Kidney tubule cell (primary cell): ENCODE measurements at places on chromosomes 3 and 15.

GRCh38 chr3:142105991-142106390 is 43.4 kb downstream of the TFDP2 start:
- no peak for DNase-seq

DNA sequence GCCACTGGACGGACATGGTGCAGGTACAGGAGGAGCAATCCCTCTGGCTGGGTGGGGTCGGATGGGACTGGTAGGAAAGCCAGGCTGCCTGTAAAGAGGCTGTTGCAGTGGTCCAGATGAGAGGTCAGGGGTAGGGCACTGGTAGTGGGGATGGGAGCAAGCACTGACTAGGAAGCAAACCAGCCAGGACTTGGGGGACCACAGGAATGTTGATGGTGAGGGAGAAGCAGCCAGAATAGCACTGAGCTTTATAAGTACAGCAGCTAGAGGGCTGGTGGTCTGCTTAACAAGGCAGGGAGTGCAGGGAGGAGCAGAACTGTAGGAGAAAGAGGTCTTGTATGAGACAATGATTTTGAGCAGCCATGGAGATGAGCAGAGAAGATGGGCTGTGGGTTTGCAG is 38.7 kb upstream of the PTPN23 start:
- DNase-seq = no peak

- DNase-seq = no peak
Measured at GRCh38 chr15:83644439-83644838, 9.5 kb upstream of the ADAMTSL3 start.

- DNase-seq = no peak
Measured at GRCh38 chr3:150264561-150265279, 143.4 kb upstream of the TSC22D2 start.

DNA sequence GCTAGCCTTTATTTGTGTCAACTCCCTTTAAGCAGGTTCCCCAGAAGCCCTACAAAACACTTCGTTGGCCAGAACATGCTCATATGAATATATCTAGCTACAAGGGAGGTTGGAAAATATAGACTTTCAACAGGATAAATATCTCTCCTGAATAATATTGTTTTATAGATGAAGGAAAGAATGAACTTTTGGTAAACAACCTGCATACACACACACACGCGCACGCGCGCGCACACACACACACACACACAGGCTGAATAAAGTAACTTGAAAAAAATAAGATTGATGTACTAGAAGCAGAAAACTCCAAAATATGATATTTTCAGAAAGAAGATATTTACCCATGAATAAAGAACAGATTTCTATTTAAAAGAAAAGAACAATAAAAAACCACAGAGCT is 72.4 kb upstream of the GADL1 start:
- DNase-seq = no peak

DNA sequence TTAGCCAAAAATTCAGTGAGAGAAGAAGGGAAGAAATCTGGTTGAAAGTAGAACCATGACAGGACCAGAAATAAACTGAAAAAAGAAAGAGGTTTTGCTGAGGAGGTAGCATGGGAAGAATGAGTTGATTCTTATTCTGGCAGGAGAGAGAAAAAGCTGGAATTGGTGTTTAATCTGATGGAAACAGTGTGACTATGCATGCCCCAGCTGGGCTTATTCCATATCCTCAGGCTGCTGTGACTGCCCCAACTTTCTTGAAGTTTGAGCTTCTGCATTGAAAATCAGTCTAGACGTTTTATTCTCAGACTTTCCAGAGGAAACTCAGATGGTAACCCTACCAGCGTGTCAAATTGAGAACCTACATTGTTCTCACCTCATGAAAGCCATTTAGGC is 352.5 kb upstream of the DCBLD2 start:
- no peak for DNase-seq

DNA sequence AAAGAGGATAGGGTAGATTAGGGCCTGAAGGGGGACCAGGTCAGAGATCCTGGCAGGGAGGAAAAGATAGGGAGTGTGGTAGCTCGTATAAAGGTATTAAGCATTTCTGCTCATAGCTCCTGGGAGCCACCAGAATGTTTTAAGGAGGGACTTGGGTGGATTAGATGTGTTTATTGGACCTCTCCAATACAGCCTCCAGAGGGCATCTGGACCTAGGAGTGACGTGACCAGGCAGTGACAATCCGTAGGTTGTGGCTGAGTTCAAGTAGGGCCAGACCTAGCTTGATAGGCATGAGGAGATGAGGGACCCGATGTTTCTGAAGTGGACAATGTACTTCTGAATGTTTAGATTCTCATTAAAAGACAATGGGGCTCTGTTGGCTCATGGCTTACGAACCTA is 435.2 kb downstream of the MCTP2 start:
- no peak for DNase-seq

- DNase-seq = peak; percentile 77
Measured at GRCh38 chr3:71713041-71713440, 12.2 kb downstream of the EIF4E3 start.
